ENCODE measurements at places on chromosomes 1 and 21. TPM values are rescaled to one million over a fixed set of nuclear protein-coding genes. Genes with fewer than 3 reads are reported as not detected.

SNX7 gene
- total RNA-seq = 37.4 TPM

IGSF8 gene
- total RNA-seq = 18.8 TPM

DNA sequence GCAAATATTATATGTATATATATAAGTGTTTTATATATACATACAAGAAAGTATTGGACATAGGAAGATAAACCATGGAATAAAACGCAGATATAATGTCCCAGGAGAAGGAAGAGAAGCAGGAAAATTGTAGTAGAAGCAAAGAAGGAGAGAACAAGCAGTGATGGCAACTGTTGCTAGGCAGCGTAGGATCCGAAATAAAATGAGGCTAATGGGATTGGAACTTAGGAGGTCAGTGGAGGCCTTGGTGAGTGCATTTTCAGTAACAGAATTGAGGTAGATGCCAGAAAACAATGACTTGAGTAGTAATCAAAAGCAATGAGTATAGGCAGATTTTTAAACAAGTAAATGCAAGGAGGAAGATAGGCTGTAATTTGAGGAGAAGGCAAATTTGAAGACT lies 265.8 kb downstream of the LRRC7 start:
- DNase-seq = no peak

GRCh38 chr1:115364046-115364779 lies 26.2 kb upstream of the NGF start:
- DNase-seq = no peak

DNA sequence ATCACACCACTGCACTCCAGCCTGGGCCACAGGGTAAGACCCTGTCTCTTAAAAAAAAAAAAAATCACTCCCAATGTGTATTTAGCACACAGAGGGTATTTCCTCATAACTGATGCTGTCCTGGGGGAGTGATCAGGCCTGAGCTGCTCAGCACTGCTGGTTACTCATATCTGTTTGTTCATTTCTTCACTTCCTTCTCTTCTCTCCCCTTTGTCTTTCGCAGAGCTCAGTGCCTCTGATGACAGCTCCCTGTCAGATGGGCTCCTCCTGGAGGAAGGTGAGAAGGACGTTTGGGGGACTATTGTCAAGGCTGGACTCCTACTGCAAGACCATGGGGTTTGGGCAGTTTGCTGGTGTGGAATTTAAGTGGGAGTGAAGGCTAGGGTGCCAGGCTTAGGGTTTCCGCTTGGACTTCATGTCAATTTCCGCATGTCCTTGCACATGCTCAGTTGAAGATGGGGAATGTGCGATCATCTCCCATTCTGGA lies 13.0 kb downstream of the INAVA start:
- DNase-seq = no peak

All from Panc1 (cell line).